Activated CD4-positive, alpha-beta memory T cell treated with anti-CD3 and anti-CD28 coated beads for 36 hours (primary cell): ENCODE measurements at places on chromosomes 6 and 20. TPM values are rescaled to one million over a fixed set of nuclear protein-coding genes. Genes with fewer than 3 reads are reported as not detected.
A peak's percentile ranks its signal among the peaks of the same experiment; 100 is the strongest.

DNA sequence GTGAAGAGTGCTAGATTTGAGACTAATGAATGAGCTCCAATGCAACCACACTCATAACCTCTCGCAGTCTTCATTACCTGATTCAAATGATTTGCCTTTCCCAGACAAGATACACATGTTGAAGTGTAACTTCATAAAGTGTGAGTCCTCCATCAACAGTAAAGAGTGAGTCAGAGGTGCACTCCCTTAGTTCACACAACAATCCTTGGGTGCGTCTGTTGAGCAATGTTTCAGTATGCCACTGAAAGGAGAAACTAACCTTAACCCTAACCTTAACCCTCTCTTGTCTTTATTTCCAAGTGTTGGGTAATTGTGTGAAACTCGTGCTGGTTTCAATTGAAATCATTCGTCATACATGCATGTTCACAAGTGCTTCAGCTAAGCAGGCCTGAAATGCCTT, 21.0 kb upstream of the RIN2 start:
- peak; percentile 34 for DNase-seq
- H3K27me3 ChIP-seq = peaks cover 12% of the 10 kb centered on the region
- H3K4me3 ChIP-seq = no peak overlapping the region
- H3K27ac ChIP-seq = no peak overlapping the region
- peaks cover 19% of the 10 kb centered on the region for H3K4me1 ChIP-seq
- no peaks in the 10 kb centered on the region for H3K36me3 ChIP-seq

GRCh38 chr6:108715832-108716231, 132.4 kb upstream of the ARMC2 start:
- no peak for DNase-seq
- no peak overlapping the region for H3K27ac ChIP-seq
- peaks cover 24% of the 10 kb centered on the region for H3K4me1 ChIP-seq
- H3K27me3 ChIP-seq = no peaks in the 10 kb centered on the region

DNA sequence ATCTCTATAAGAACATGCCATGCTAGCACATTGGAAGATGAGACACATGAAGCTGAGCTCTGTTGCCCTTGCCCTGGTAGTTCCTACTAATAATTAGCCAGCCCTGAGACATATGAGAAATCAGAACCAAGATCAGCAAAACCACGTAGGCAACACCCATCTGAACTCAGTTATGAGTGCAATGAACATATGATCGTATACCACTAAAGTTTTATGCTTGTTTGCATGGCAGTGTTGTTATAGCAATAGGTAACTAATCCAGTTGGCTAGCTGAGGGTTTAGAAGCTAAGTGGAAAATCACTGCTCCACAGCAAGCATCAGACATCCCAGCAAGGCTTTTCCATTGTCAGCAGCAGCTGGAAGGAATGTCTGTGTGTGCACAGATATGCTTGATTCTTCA, 180.7 kb downstream of the BTBD3 start:
- H3K36me3 ChIP-seq = no peaks in the 10 kb centered on the region
- H3K4me1 ChIP-seq = no peaks in the 10 kb centered on the region
- no peaks in the 10 kb centered on the region for H3K27me3 ChIP-seq
- H3K4me3 ChIP-seq = no peak overlapping the region

GRCh38 chr6:57173886-57174510, 1.9 kb downstream of the BAG2 start:
- peak overlapping the region; percentile 90 for H3K4me3 ChIP-seq
- no peaks in the 10 kb centered on the region for H3K36me3 ChIP-seq
- no peak overlapping the region for H3K27ac ChIP-seq

DNA sequence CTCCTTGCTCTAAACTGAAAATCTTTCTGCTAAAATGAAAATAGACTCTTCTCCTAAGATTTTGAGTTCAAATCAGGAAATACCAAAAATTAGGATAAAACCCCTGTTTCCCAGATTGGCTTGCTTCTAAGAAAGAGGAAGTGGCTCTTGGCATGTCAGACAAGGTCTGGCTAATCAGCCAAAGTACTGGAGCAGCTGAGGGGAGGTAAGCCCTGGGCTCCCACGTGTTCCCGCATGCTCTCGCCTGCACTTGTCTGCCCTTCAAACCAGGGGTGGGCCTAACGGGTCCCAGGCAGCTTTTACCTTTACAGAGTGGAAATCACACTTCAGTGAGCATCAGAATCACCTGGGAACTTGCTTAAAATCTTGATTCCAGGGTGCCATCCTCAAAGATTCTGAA, 43.2 kb upstream of the GABRR1 start:
- no peak overlapping the region for H3K4me3 ChIP-seq
- H3K36me3 ChIP-seq = no peaks in the 10 kb centered on the region
- no peaks in the 10 kb centered on the region for H3K4me1 ChIP-seq
- DNase-seq = no peak
- no peak overlapping the region for H3K27ac ChIP-seq

DNA sequence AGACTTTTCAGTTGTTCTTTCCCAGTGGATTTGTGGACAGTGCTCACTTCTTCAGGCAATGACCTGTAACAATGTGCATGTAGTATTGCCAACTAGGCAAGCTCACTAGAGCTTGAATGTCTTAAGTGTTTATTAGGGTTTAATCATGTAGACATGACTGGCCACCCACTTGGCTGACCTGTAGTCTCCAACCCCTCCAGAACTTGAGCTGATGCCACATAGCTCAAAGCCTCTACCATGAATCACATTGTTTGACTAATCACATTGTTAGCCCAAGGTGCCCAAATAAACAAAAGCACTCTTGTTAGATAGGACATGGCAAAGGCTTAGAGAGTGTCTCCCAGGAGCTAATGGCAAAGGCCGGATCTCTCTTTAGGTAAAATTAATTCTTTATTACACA, 272.7 kb downstream of the GRIK2 start:
- no peaks in the 10 kb centered on the region for H3K27me3 ChIP-seq
- no peak overlapping the region for H3K27ac ChIP-seq

TRAPPC3L gene
- not detected for total RNA-seq

ELOVL2 gene
- not detected for total RNA-seq

DNA sequence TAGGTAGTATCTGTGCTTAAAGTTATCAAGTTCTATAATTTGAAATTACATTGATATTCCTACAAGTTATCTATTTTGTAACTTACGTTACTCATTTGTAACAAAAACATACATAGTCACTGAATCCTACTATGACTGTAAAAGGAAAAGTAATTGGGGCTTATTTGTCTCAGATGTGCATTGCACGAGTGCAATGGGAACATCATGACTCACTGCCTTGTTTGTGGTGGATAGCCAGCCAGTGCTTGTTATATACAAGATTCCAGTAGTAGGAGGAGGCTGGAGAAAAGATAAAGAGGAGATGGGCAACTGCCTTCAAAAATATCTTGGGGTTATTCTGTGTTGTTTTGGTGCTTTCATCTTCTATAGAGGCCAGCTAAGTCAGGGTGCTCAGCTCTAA, 164.1 kb downstream of the RNF144B start:
- DNase-seq = no peak
- H3K27ac ChIP-seq = no peak overlapping the region
- H3K4me3 ChIP-seq = no peak overlapping the region
- H3K4me1 ChIP-seq = no peaks in the 10 kb centered on the region
- no peaks in the 10 kb centered on the region for H3K36me3 ChIP-seq
- H3K27me3 ChIP-seq = peaks cover 4% of the 10 kb centered on the region

DNA sequence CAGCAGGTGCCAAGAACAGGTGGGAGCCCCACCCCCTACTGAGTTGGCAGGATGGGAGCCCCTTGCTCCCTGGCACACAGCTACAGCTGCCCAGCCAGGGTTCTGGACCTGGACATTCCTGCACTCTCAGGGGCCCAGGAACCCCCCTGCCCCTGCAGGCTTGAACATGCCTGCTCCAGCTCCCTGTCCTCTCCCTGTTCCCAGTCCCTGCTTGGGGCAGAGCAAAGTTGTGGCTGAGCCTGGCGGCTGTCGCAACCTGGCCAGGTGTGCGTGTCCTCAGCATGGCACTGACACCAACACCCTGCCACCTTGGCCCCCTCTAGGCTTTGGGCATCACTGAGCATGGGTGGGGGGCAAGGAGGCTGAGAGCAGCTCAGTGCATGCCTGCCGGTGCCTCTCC, 491.2 kb upstream of the NOX3 start:
- peaks cover 5% of the 10 kb centered on the region for H3K36me3 ChIP-seq
- H3K27me3 ChIP-seq = no peaks in the 10 kb centered on the region
- no peak overlapping the region for H3K27ac ChIP-seq
- no peak for DNase-seq
- H3K4me1 ChIP-seq = no peaks in the 10 kb centered on the region
- no peak overlapping the region for H3K4me3 ChIP-seq

SASH1 gene
- 0.44 TPM for total RNA-seq

IRAK1BP1 gene
- 2.4 TPM for total RNA-seq

SLC32A1 gene
- not detected for total RNA-seq

GRCh38 chr6:3352678-3353077, 93.9 kb downstream of the PSMG4 start:
- no peak for DNase-seq
- H3K36me3 ChIP-seq = no peaks in the 10 kb centered on the region
- no peak overlapping the region for H3K4me3 ChIP-seq
- no peak overlapping the region for H3K27ac ChIP-seq

GRCh38 chr6:141199074-141199473, 933.7 kb upstream of the GJE1 start:
- H3K27ac ChIP-seq = no peak overlapping the region
- no peak for DNase-seq
- H3K4me3 ChIP-seq = no peak overlapping the region
- H3K36me3 ChIP-seq = no peaks in the 10 kb centered on the region

CCM2L gene
- not detected for total RNA-seq
